GM12892 (cell line): ENCODE measurements at places on chromosomes 2 and 18.

DNA sequence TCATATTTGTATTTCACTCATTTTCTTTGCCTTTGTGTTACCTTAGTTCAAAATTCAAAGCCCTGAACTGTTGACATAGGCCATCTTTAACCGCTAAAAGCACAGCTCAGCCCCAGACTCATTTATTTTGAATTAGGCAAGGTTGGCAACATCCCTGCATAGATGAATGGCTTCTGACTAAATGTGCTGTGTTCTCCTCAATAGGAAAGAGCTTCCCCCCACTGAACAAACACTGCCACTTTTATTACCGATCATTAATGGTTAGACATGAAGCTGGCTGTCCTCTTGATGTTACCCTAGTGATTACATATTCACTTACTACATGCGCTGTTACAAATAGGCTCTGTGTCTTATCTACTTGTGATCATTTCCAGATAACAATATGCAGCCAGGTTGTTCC lies 170.7 kb downstream of the ADCYAP1 start:
- DNase-seq = no peak

DNA sequence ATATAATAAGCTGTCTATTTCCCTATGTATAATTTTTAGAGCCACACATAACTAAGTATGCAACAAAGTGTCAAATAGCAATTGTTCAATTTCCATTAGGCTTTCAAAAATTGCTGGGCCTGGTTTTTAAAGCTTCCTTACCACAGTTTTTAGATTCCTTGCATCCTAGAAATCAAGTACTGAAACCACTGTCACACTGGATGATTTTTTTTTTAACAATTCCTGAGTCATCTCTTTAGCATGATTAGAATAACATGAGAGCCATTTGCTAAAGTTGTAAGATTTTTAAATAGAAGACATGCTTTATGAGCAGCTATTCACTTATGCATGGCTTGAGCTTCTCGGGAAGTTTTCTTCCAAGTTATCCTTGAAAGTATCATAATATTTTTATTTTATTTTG lies 319.5 kb upstream of the NXPH2 start:
- DNase-seq = no peak

DNA sequence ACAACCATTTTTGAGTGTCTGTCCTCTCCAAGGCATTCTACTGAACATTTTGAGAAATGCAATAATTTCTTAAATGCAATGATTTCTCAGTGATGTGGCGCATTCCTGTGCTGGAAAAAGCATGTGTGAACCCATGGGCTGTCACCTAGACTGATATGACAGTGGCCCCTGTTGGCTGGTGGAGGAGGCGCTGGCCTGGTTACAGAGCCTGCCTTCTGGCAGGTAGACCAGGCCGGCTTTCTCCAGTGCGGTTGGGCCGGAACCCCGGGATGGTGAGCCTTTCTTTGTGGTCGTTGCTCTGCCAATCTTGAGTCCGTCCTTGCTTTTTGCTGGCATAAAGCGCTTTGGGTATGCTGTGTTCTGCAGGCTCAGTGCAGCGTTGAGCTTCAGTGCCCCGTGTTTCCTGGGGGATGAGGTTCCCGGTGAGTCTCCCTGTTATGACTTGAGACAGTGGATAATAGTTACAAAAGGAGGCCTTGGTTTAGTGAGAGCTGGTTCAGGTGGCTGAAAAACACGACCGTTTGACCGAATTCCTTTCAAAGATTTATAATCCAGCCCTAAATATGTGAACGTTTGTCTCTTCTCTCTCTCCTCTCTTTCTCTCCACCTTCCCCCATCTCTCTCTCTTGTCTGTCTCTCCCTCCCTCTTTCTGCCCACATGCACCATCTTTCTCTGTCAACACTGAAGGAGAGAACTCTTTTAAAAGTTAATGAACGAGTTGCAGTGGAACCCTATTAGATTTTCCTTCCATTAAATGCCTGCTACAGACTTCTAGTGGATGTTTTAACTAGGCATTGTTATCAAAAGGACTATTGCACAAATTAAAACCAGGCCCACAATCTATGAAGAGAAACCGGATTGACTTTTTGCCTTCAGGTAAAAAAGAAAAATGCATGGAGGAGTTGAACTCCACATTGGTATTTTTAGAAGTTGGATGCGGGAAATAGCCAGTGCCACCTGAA lies 34.0 kb downstream of the TSHZ1 start:
- DNase-seq = no peak

- DNase-seq = no peak
These were observed 329.5 kb downstream of the CDH2 start for GRCh38 chr18:27847412-27847811.

GRCh38 chr2:136206613-136207012 lies 88.7 kb upstream of the CXCR4 start:
- peak; percentile 25 for DNase-seq

- no peak for DNase-seq
These were observed 15.2 kb downstream of the OTOF start for GRCh38 chr2:26462511-26463243.

DNA sequence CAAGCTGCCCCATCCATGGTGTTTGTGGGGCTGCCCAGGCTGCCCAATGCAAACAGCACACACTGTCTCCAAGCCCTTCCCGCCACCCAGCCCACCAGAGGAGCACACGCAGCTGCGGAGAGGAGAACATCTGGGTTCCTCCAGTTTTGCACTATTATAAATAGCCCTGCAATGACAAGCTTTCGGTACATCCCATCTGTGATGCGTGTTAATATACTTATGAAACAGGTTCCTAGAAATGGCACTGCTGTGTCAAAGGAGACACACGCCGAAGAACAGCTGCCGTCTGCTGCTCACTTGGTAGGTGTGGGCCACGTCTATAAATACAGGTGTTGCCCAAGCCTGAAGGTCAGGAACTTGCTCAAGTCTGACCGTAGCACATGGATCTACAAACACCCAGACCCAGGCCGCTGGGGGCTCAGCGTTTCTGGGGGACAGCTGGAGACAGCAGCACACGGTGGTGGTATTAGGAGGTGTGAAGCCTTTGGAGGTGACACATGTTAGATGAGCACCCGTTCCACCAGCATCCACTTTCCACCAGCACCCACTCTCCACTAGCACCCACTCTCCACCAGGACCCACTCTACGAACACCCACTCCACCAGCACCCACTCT lies 34.3 kb downstream of the PXDN start:
- DNase-seq = no peak

DNA sequence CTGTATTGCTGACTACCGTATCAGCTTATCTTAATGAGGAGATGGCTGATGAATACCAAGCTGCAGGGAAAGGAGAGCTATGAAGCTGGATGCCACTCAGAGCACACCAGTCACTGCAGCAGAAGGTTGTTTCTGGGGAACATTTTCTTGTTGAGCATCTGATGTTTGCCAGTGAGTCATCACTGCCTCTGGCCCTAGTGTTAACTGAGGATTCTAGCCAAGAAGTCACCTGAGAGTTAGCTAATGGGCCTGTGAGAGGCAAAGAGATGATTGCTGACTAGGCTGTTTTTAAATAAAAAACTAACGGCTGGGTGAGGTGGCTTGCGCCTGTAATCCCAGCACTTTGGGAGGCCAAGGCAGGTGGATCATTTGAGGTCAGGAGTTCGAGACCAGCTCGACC lies 37.9 kb downstream of the CCDC150 start:
- DNase-seq = no peak

DNA sequence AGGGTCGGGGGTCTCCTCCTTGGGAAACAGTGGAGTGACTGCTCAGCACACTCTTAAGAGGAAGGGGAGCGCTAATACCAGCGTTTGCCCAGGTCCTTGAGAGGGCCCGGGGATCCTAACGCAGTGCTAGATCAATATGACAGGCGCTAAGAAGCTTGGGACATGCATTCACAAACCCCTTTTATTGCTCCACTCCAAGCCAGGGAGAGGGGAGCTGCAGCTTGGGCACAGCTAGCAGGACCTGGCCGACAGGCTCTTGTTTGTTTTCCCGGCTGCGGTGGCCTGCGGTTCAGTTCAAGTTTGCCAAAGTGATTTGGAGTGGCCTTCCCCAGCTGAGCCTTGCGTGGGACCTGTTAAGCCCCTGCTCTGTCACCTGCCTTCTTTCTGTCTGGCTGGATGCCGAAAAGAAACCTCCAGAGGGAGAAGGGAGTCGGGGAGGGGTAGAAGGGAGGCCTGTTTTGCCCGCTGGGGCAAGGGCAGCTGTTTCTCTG lies 152.1 kb downstream of the GLI2 start:
- DNase-seq = no peak

- DNase-seq = no peak
These were observed 25.6 kb downstream of the DNMT3A start for GRCh38 chr2:25316101-25316500.

DNA sequence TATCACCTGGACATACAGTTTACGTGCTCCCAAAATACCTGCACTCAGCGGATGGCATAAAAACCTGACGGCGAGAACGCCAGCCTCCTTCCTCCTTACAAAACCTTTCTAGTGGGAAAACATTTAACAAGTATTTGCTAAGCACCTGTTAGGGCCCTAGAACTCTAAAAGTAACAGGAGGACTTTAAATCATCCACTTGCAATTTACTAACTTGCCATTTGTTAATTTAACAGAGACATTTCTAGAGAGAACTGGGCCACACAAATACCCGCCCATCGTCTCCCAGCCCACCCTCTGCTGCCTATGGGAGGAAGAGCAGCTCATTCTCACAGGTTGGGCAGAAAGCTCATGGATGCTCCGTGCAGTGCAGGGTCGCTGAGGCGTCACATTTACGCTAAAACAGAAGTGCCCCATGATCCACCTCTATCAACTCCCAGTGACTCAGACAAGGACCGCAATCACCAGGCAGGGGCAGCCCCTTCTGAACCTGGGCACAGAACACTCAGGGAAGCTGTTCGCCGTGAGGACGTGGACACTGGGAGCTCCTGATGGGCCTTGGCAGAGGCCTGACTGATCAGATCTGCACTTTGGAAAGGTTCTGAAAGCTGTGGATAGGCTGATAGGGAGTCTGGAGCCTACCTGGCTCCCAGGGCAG lies 106.9 kb downstream of the HDAC4 start:
- no peak for DNase-seq

- no peak for DNase-seq
These were observed 34.1 kb downstream of the ITGB6 start for GRCh38 chr2:160165996-160166395.

- no peak for DNase-seq
These were observed 99.6 kb downstream of the DGKD start for GRCh38 chr2:233453916-233454315.

GRCh38 chr2:71457123-71457915 lies 4.0 kb downstream of the DYSF start:
- no peak for DNase-seq

- no peak for DNase-seq
These were observed 514.9 kb downstream of the PTPRM start for GRCh38 chr18:8081872-8082553.

DNA sequence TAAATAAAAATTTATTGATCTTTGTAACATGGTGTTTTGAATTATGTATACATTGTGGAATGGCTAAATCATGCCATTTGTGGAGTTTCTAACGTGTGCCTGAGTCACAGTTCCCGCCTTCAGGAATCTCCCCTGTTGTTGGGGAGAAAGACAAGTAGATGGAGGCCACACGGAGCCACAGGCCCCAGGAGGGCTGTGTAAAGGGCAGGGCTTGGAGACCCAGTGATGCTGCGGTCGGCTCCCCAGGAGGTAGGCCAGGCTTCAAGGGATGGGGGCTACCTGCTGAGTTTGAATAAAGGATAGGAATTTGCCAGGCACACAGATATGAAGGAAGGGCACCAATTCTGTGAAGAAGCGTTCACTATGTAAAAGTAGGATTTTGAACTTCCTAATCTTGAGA lies 257.1 kb downstream of the GBX2 start:
- no peak for DNase-seq

DNA sequence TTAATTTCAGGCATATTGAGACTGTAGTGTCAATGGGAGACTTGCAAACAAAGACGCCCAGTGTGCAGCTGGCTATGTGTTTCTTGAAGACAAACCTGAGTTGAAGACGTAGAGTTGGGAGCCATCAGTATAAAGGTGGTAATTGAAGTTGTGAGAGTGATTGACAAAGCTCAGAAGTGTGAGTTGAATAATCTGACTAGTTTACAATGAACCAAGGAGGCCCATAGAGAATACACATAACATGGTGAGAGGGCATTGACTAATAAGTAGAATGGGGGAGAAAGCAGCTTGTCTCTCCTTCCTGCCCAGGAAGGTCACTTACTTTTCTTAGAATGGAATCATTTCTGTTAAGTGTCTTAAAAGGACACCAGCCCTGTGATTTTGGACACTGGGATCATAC lies 14.1 kb downstream of the SP110 start:
- DNase-seq = no peak
